ENCODE measurements at places on chromosomes 7 and 10. TPM values are rescaled to one million over a fixed set of nuclear protein-coding genes. Genes with fewer than 3 reads are reported as not detected.

Gene ITPRID1
- not detected for total RNA-seq

Gene NKX2-3
- total RNA-seq: not detected

Gene CPXM2
- total RNA-seq: 18.0 TPM

Gene RAMP3
- total RNA-seq: 10.8 TPM

Gene FOXI2
- not detected for total RNA-seq

Gene LIPK
- total RNA-seq: not detected

Gene ADRA2A
- total RNA-seq: 22.0 TPM

Gene ADCY1
- total RNA-seq: 0.57 TPM

Gene CCDC172
- not detected for total RNA-seq

Gene NEURL1
- total RNA-seq: 2.4 TPM

Gene NME8
- total RNA-seq: not detected

Gene SLC29A3
- total RNA-seq: 16.2 TPM

Gene MKX
- total RNA-seq: 11.3 TPM
